ENCODE measurements at places on chromosomes 7 and 10.

DNA sequence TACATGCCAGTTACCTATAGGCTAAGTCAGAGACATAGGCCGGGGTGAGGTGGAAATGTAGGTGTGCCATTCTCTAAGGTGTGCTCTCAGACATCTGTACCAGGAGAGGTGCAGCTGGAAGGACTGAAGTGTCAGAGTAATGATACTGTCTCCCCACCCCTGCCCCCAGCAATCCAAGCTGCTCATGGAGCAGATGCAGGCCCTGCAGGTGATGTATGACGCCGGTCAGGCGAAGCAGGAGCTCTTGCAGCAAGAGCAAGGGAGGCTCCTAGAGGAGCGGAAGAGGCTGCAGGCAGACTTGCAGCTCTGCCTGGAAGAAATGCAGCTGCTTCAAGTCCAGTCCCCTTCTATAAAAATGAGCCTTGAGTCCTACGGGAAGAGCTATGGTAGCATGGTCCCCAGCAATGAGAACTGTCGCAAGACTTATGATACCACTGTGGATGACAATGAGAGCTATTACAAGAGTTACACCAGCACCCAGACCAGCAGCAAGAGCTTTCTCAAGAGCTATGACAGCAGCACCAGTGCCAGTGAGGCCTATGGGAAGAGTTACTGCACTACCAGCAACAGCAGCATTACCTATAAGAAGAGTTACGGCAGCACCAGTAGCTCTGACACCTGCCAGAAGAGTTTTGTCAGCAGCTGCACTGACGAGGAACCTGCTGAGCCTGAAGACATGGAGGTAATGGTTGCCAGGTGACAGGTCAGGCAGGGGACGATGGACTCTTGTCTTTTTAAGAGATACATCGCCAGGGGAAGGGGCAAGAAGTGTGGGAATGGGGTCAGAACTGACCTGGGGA, 18.4 kb upstream of the FLNC start:
- DNase-seq: no peak

DNA sequence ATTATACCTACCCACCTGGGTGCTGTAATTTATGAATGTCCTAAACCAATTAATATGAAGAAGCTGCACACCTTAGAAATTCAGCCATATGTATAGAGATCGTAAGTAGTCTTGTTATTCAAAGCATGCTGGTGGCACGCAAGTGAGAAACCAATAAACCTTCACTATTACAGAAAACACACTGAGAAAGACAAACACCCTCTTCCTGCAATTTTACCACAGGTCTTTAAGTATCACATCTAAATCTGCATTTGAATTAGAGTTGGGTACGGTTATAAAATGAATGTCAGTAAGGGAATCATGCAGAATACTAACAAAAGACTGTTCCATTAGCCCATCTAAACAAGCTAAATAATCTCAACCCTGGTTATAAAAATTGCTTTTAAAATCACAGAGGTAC, 33.8 kb downstream of the CCNJ start:
- no peak for DNase-seq

DNA sequence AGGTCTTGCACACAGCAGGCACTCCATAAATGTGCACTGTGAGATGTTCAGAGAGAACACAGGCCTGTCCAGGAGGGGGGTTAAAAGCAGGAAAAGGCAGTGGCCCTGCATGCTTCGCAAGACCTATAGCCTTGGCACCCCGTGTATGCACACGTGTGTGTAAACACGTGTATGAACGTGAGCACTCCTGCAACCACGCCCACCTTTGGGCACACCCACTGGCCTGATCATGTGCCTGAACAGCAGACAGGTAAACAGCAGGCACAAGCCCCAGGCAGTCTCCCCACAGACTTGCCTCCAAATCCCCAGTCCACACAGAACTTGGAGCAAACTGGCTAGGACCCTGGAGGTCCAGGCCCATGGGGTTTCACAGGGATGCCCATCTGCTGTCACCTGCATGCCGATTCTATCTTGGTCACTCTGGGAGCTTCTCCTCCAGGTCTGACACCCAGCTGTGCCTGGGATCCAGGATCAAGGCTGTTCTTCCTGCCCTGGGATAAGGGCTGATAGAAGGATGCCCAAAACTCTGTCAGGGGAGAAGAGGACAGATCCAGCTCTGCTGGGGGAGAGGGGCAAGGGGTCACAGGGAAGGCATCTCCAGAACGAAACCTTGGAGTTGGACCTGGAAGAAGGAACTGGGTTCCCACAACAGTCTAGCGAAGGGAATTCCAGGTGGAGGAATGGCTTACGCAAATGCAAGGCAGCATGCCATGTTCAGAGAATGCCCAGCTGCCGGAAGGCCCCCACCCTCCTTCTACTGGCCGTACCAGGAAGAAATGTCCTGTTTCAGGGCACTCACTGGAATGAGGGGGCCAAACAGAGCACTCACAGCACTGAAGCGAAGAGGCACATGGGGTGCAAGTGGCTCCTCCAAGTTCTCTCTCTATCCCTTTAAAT, 14.3 kb upstream of the ZMIZ1 start:
- peak; percentile 77 for DNase-seq

GRCh38 chr7:65731562-65732035, 141.3 kb upstream of the VKORC1L1 start:
- no peak for DNase-seq

GRCh38 chr7:4486907-4487306, 195.2 kb upstream of the FOXK1 start:
- DNase-seq: no peak

DNA sequence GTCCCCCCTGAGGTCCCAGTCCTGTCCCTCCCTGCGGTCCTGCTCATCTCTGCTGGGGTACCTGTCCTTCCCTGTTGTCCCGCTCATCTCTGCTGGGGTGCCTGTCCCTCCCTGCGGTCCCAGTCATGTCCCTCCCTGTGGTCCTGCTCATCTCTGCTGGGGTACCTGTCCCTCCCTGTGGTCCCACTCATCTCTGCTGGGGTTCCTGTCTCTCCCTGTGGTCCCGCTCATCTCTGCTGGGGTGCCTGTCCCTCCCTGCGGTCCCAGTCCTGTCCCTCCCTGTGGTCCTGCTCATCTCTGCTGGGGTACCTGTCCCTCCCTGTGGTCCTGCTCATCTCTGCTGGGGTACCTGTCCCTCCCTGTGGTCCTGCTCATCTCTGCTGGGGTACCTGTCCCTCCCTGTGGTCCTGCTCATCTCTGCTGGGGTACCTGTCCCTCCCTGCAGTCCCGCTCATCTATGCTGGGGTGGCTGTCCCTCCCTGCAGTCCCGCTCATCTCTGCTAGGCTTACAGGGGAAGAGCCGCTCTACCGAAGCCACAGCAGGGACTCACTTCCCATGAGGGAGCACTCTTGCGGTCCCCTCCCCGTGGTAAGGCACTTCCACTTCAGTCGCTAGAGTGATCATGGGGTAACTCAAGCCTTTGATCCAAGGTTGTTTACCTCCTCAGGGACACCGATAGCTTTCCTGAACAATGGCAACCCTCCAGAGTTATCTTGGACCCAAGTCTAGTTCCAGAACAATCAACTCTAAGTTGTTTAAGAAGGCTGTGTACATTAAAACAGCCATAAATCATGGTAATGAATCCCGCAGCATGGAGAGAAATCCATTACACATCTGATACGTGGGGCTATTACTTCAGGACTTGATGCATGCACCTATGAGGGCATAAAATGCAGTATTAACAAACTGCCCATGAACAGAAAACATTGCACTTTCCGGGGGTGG, 46.8 kb upstream of the MNX1 start:
- DNase-seq: no peak

DNA sequence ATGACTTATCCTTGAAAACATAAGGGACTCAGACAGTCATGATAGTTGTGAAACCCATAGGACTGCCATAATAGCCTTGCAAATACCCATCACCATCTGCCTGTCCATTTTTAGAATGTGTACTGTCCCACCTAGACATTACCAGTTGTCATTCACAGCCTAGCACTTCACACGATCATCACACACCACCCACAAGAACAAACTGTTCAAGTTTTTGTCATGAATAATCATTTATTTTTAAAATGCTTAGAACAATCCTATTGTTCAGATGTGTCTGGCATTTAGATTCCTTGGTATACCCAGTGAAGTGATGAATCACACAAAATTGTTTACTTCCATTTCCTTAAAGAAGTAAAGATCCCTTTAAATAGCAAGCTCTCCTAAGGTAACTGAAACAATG, 46.6 kb downstream of the CCDC3 start:
- DNase-seq: no peak

GRCh38 chr10:60433684-60434083, 44.0 kb upstream of the ANK3 start:
- DNase-seq: no peak

All from T47D (cell line).